Naive thymus-derived CD8-positive, alpha-beta T cell (primary cell): ENCODE measurements at places on chromosomes 6 and 20.

- no peak overlapping the region for H3K4me3 ChIP-seq
- peaks cover 1% of the 10 kb centered on the region for H3K27me3 ChIP-seq
- no peak for DNase-seq
- H3K4me1 ChIP-seq, result peaks cover 27% of the 10 kb centered on the region
Measured at GRCh38 chr6:144315226-144315980, 30.3 kb downstream of the UTRN start.

DNA sequence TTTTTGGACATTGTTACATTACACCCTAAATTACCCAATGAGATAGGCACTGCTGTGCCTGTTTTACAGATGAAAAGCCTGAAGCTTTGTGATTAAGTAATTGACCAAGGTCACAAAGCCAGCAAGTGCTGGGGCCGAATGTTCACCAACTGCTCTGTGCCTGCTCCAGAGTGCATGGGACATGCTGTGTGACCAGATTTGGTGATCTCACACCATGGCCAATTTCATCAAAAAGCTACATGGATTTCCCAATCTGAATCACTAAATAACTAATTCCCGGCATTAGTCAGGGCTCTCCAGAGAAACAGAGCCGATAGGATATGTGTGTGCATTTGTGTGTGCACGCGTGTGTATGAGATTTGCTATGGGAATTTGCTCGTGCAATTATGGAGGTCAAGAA lies 228.3 kb upstream of the ECI2 start:
- no peaks in the 10 kb centered on the region for H3K4me1 ChIP-seq
- H3K27me3 ChIP-seq, result peaks cover 2% of the 10 kb centered on the region
- H3K36me3 ChIP-seq, result no peaks in the 10 kb centered on the region
- H3K4me3 ChIP-seq, result no peak overlapping the region
- H3K27ac ChIP-seq, result no peak overlapping the region

- peak overlapping the region; percentile 92 for H3K27ac ChIP-seq
- H3K4me1 ChIP-seq, result peaks cover 28% of the 10 kb centered on the region
- DNase-seq, result peak; percentile 76
- H3K4me3 ChIP-seq, result no peak overlapping the region
Measured at GRCh38 chr6:35327349-35328027, 14.9 kb upstream of the PPARD start.

DNA sequence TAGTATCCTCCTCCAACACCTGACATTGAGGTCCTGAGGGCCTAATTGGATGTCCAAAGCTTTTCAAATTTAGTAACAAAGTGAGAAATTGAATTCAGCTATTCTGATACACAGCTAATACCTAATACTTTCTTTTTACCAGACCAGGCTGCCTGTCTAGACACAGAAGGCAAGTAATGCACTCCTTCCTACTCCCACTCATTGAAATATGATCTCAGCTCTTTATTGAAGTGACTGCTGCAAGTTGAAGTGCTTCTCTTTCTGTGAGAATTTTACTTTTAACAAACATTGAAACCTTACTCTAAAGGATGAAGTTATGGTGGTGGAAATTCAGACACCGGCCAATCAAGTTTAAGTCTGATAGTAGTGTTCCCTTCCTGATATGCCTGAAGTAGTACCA lies 90.8 kb upstream of the OGFRL1 start:
- no peak overlapping the region for H3K4me3 ChIP-seq
- H3K4me1 ChIP-seq, result no peaks in the 10 kb centered on the region
- H3K36me3 ChIP-seq, result no peaks in the 10 kb centered on the region
- no peaks in the 10 kb centered on the region for H3K27me3 ChIP-seq

- H3K36me3 ChIP-seq, result no peaks in the 10 kb centered on the region
- DNase-seq, result no peak
- no peak overlapping the region for H3K27ac ChIP-seq
- no peak overlapping the region for H3K4me3 ChIP-seq
Measured at GRCh38 chr20:58553166-58553696, 38.0 kb upstream of the APCDD1L start.
